ENCODE measurements at places on chromosomes 1 and 21. TPM values are rescaled to one million over a fixed set of nuclear protein-coding genes. Genes with fewer than 3 reads are reported as not detected.

- no peak for DNase-seq
These were observed 566.9 kb upstream of the ZP4 start for GRCh38 chr1:238457610-238458009.

DNA sequence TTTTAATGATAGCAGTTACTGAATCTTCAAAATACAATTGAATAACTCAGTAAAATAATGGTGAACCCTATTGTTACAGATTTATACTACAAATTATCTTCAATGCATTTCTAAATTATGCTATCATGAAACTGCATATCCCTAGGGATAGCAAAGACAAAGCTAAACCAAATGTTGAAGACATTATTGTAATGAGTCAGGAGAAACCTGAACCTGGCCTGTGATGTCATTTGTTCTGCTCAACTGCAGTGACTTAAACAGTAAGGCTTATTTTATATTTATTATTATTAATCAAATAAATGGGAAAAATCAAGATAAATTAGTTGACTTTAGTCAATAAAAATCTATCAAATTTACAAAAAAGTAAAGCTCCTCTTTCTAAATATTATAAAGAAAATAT lies 100.3 kb downstream of the UCHL5 start:
- no peak for DNase-seq

The ESRRG gene
- total RNA-seq, result not detected

GRCh38 chr1:91569411-91570119 lies 68.9 kb downstream of the CDC7 start:
- no peak for DNase-seq

- DNase-seq, result peak; percentile 18
These were observed 908 bp downstream of the DDI2 start for GRCh38 chr1:15618077-15618654.

DNA sequence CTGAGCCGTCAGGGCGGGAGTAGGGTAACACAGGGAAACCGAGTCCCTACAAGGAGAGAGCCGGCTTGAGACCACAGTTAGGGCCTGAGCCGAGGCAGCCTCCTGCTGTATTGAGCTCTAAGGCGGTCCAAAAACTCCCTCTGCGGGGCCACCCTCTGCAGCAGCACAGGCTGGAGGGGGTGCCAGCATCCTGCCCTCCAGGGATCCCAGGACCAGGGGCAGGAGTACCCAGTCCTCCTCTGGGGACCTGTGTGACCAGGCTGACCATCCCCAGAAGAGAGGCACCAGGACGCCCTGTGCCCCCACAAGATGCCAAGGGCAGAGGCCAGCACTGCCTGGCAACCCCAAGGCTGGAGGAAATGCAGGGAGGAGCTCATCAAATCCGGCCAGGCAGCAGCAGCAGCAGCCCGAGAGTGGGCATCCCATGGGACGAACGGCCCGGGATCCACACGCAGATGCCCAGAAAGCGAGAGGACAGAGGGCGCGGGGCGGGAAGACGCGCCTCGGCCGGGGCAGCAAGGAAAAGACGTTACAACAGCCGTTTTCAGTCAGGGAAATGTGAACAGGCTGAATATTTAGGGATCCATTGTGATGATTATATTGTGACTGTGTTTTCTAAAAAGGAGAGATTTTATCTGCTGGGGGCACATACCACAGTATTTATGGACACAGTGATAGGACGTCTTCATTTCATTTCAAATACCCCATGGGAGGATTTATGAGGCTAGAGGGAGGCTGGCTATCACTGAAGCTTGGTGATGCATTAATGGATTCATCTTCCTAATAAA lies 57.1 kb upstream of the COL18A1 start:
- DNase-seq, result no peak

- DNase-seq, result no peak
These were observed 26.6 kb downstream of the NUAK2 start for GRCh38 chr1:205294934-205295333.

The RAB42 gene
- 5.6 TPM for total RNA-seq

The CCT8 gene
- 186 TPM for total RNA-seq

DNA sequence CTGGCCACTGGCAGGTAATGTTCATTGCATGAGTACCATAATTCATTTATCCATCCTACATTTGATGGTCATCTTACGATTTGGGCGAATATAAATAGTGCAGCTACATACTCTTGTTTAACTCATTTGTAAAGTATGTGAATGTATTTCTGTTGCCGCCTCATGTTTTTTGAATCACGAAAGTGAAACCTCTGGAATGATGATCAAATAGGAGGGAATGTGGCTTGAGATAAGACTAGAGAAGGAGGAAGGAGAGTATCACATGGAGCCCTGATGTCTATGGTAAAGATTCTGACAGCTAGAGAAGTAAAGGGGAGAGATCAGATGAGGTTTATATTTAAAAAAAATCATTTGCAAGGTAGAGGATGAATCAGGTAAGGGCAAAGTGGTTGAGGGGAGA lies 8.0 kb downstream of the MRPS14 start:
- no peak for DNase-seq

DNA sequence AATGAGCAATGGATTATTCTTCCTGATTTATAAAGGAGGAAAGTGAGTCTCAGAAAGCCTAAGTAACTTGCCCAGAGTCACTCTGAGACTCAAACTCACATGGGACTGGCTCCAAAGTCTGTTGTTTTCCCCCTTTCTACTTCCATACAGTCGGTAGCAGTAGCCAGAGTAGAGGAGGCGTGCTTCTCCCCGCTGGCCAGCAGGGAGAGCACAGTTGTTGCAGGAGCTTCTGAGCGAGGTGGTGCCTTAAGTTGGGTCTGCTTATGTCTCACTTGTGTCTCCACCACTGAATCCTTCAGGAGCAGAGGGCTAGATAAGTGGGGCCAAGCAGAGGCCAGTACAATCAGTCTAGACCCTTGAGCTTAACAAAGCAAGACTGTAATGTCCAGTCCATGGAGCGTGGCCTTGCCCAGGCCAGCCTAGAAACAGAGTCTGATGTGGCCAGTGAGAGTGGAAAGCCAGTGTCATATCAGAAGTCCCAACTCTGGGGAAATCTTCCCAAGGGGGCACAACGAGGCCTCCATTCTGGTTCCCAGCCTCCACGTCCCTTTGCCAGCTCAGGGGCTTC lies 181.9 kb downstream of the ZSCAN20 start:
- DNase-seq, result no peak

The HRNR gene
- total RNA-seq, result not detected

- DNase-seq, result no peak
These were observed 448.9 kb downstream of the PCP4 start for GRCh38 chr21:40316104-40316503.

DNA sequence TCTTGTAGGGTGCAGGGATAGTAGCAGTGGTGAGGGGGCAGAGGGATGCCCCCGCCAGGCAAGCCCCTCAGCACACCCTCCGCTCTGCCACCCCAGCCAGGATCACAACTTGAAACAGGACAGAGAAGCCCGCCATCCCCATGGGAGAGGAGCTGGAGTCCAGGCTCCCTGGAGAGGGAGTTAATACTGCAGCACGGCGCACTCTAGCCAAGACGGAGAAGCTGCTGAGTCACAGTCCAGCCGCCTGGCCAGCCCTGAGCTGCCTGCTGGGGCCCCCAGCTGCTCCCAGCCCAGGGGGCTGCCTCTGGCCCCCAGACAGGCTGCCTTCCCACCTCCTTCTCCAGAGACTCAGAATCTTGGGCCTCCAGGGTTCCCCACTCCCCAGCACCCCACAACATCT lies 87.2 kb downstream of the SYT2 start:
- DNase-seq, result no peak

GRCh38 chr1:2610036-2610959 lies 22.5 kb downstream of the MMEL1 start:
- no peak for DNase-seq
